ENCODE measurements at places on chromosomes 3 and 15.

GRCh38 chr3:17088602-17089313 is 204.0 kb downstream of the PLCL2 start:
- no peak for DNase-seq

- DNase-seq = no peak
Measured at GRCh38 chr3:35201211-35201610, 438.1 kb upstream of the ARPP21 start.

DNA sequence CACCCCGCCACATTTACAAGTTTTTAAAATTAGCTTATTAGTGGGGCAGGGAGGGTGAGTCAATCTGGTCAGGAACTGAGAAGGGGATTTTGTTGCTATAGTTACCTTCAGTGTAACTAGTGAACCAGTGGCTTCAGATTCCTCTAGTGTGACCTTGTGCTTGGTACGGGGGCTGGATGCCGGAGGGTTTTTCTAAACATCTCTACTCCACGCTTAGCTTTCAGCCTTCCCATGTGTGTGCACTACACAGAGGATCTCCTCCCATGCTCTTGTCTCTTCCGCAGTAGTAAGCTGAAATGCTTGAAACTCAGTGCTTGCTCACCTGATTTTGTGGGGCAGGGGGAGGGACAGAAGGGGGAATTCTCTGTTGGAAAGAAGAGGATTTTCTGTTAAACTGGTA is 67.9 kb upstream of the AKAP13 start:
- DNase-seq = no peak

DNA sequence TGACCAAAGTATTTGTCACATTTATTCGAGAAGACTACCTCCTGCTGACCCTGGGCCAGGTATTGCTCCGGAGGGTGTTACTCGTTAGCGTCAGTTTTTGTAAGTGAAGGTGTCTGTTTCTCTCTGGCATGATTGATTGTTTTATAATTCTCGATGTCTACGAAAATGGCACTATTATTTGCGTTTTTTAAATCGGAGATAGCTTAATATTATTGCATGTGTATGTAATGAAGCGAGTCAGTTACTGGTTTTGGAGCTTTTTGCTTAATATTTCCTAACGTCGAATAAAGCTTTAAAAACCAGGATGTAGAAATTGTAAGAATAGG is 439 bp downstream of the DZIP3 start:
- no peak for DNase-seq

DNA sequence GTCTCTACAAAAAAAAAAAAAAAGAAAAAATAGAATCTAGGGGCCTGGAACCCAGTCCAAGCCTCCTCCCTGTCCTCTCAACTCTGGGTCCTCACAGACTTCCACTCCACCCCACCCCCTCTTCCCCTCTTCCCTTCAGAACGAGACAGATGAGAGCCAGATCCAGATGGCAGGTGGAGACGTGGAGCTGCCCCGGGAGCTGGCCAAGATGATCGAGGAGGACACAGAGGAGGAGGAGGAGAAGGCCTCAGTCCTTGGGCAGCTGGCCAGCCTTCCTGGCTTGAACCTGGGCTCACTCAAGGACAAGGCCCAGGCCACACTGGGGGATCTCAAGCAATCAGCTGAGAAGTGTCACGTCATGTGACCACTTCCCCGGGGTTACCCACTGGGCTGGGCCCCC is 3.6 kb downstream of the CPLX3 start:
- no peak for DNase-seq

DNA sequence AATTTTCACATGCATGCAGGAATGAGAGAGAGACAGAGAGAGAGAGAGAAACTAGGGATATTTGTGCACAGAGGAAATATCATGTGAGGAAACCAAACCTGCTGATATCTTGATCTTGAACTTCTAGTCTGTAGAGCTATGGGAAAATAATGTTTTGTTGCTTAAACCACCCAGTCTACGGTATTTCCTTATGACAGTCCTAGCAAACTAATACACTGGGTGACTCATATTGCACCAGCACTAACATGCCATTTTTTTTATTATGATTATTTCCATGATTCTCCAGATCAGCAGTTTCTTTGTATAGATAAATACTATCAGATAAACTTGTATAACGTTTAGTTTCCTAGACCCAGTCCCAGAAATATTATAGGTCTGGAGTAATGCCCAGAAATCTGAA is 1259.0 kb downstream of the ZPLD1 start:
- no peak for DNase-seq

GRCh38 chr3:132783152-132783551 is 60.9 kb upstream of the NPHP3 start:
- DNase-seq = peak; percentile 61

DNA sequence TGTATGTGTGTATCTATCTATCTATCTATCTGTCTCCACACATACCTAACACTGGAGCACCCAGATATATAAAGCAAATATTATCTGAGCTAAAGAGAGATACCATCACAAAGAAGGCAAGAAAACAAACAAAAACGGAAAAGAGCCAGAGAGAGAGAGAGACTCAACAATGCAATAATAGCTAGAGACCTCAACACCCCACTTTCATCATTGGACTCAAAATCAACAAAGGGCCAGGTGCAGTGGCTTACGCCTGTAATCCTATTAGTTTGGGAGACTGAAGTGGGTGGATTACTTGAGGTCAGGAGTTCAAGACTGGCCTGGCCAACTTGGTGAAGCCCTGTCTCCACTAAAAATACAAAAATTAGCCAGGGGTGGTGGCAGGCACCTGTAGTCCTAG is 23.4 kb downstream of the NCBP2 start:
- no peak for DNase-seq
